ENCODE measurements at places on chromosomes 12 and 14. TPM values are rescaled to one million over a fixed set of nuclear protein-coding genes. Genes with fewer than 3 reads are reported as not detected.

TMTC1 gene
- total RNA-seq, result 5.1 TPM

CLEC4A gene
- total RNA-seq, result not detected

PLCZ1 gene
- total RNA-seq, result not detected

FOXN4 gene
- not detected for total RNA-seq

RNASE7 gene
- 2.2 TPM for total RNA-seq

SERPINA10 gene
- not detected for total RNA-seq

MGAT4C gene
- not detected for total RNA-seq

LHX5 gene
- 0.28 TPM for total RNA-seq

C1R gene
- 8.8 TPM for total RNA-seq

SCNN1A gene
- 91.7 TPM for total RNA-seq

SAMD15 gene
- total RNA-seq, result 0.35 TPM

TOMM20L gene
- not detected for total RNA-seq

SVOP gene
- total RNA-seq, result not detected

MYH7 gene
- not detected for total RNA-seq

FGF6 gene
- not detected for total RNA-seq

CAPZA3 gene
- not detected for total RNA-seq

SPRING1 gene
- 23.8 TPM for total RNA-seq

SPIC gene
- not detected for total RNA-seq

TAS2R42 gene
- total RNA-seq, result not detected

KRT78 gene
- 2.2 TPM for total RNA-seq

TSHR gene
- not detected for total RNA-seq

LBHD2 gene
- total RNA-seq, result not detected

ACRBP gene
- 0.28 TPM for total RNA-seq

RPL10L gene
- not detected for total RNA-seq

NANOG gene
- total RNA-seq, result under 0.01 TPM

RASSF8 gene
- 7.6 TPM for total RNA-seq

ADAMTS20 gene
- not detected for total RNA-seq

ZC3H10 gene
- total RNA-seq, result 2.2 TPM

PIWIL1 gene
- total RNA-seq, result 0.07 TPM

B4GALNT1 gene
- 1.1 TPM for total RNA-seq

SELPLG gene
- total RNA-seq, result 0.28 TPM

FGD4 gene
- 10.1 TPM for total RNA-seq

PRH2 gene
- not detected for total RNA-seq

ASCL1 gene
- not detected for total RNA-seq

TEX52 gene
- total RNA-seq, result not detected

ZCCHC8 gene
- 12.3 TPM for total RNA-seq

GPD1 gene
- total RNA-seq, result 0.14 TPM

KIF26A gene
- 1.7 TPM for total RNA-seq

NDRG2 gene
- 32.5 TPM for total RNA-seq

SERPINA12 gene
- not detected for total RNA-seq

SLC8A3 gene
- not detected for total RNA-seq

BEGAIN gene
- 0.21 TPM for total RNA-seq

MYF6 gene
- total RNA-seq, result not detected

DBX2 gene
- not detected for total RNA-seq

TPH2 gene
- not detected for total RNA-seq

KCNK10 gene
- total RNA-seq, result not detected

RDH12 gene
- total RNA-seq, result 11.7 TPM

FOXG1 gene
- total RNA-seq, result not detected

LTBR gene
- total RNA-seq, result 197 TPM

NDUFA9 gene
- total RNA-seq, result 87.9 TPM

Measured in airway epithelial cell (primary cell).